NT2/D1 (cell line): ENCODE measurements at places on chromosomes 2 and 18.
A peak's percentile ranks its signal among the peaks of the same experiment; 100 is the strongest.

DNA sequence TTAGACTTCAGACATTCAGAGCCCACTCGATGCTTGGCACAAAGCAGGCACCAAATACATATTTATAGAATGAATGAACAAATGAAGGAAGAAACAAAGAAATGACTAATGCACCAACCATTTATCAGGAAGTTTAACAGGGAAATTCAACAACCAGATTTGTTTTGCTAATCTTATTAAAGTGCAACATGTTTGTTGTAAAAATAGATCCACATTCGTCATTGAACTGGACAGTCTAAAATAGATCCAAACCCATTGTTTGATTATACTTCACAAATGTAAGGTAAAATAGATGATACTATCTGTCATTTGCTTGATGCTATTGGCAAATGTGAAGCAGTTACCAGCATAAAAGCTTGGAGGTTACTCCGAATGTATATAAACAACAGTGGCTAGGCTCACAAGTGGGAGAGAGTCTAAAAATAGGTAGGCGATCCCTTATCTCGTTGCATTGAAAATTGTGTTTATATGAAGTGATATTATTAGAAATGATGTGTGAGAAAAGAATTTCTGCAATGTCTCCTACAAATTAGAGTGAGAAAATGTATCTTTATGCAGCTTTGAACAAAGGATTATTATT is 246.2 kb downstream of the NEDD4L start:
- no peak for DNase-seq

GRCh38 chr18:9578306-9578705 is 36.1 kb downstream of the PPP4R1 start:
- no peak for DNase-seq

GRCh38 chr2:128628206-128628605 is 309.5 kb upstream of the HS6ST1 start:
- no peak for DNase-seq

GRCh38 chr2:198337368-198337767 is 533.0 kb downstream of the PLCL1 start:
- peak; percentile 36 for DNase-seq

DNA sequence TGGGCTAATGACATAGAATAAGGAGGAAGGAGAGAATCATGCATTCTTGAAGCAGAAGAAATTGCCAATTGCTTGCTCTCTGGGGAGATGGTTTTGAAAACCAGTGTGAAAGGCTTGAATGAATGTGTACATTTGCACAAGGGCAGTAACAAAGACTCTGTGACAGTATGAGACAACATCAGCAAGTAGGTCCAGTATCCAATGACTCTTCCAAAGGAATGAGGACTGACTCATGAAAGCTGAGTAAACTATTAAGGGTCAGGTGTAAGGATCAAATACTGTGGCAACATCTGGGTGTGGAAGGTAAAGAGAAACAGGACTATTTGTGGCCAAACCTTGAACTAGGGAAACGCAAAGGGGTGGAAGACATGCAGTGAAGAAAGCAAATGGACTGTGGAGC is 886.0 kb upstream of the CHAC2 start:
- DNase-seq: no peak

DNA sequence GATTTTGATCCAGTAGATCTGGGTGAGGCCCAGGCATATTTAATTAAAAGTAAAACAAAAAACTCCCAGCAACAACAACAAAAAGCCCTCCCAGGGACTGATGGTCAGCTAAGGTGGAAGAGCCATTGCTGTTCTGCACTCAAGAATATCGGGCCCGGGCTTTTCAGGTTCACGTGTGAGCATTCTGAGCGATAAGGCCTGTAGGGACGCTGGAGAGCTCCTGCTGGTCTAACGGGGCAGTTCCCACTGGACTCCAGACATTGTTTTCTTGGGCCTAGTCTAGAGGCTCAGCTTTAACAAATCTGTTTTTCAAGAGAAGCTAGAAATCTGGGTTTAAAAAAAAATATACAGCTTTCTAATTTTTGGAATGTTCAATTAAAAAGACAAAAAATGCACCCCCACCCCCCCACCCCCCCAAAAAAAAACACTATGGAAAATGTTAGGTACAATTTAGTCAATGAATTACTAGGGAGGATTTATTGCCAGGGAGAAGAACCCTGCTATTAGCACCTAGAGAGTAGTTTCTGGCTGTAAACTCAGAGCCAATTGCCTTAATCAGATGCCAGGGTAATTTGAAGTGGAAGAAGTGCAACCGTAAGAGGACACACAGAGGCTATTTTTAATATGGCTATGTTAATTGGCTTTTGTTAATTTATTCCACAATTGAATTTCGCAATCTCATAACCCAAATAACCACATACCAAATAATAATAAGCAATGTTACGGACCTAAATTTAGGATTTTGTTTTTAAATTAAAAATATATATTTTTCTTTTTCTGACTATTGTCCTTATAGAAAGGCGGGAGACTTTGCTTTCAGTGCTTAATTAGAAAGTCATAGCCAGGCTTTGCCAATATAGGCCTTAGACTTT is 78.9 kb downstream of the MAP4K4 start:
- no peak for DNase-seq

- no peak for DNase-seq
Observed at GRCh38 chr2:130836501-130837174, at the start of gene ARHGEF4. ARHGEF4 (plus strand) TSS chr2:130836914; CDS start chr2:130836954, 40 bp downstream.

- DNase-seq: no peak
Observed at GRCh38 chr2:232772531-232772930, 3.8 kb downstream of the KCNJ13 start.

- no peak for DNase-seq
Observed at GRCh38 chr2:119246884-119247843, 23.5 kb downstream of the STEAP3 start.

- DNase-seq: no peak
Observed at GRCh38 chr2:197383825-197384224, 51.0 kb downstream of the SF3B1 start.

- no peak for DNase-seq
Observed at GRCh38 chr2:71254776-71255175, 27.9 kb upstream of the PAIP2B start.

- no peak for DNase-seq
Observed at GRCh38 chr18:57150828-57151227, 3.9 kb downstream of the BOD1L2 start.

GRCh38 chr2:6290217-6291015 is 575.3 kb downstream of the CMPK2 start:
- DNase-seq: no peak

DNA sequence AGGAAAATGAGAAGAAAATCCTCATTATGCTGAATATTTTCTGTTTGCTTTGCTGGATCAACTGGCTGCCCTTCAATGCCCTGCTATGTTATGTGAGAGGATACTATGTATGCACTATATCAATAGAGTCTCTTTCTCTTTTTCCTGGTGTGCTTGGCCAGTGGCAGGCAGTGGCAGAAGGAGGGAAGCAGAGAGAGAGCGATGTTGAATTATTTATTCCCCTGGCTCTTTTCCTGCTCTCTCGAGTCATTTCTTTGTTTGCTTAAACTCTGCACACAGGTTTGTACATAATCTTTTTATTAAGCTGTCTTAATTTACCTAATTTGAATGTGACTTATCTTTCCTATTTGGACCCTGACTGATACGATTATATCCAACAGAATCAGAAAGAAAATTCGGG is 1727.3 kb downstream of the SUCLG1 start:
- DNase-seq: no peak

- no peak for DNase-seq
Observed at GRCh38 chr2:42055573-42056514, 8.0 kb downstream of the PKDCC start.

GRCh38 chr2:85057226-85057962 is 75.8 kb upstream of the TCF7L1 start:
- DNase-seq: no peak

- no peak for DNase-seq
Observed at GRCh38 chr2:59745085-59745484, 808.4 kb downstream of the BCL11A start.

GRCh38 chr2:193228276-193228675 is 1033.5 kb upstream of the TMEFF2 start:
- no peak for DNase-seq

DNA sequence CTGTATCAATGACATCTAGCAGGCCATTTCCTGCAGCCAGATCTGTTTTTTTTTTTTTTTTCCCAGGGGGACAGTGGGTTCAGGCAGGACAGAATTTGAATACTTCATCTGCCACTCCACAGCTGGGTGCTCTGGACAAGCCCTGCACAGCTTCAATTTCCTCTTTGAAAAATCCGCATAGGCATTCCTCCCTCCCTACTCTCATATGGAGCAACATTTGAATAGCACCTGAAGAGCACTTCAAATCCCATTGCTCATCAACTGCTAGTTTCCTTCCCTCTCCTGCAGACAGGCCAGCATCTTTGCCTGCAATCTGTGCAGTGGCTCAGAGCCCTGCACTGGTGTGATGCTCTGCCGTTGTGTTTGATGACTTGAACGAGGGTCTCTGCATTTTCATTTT is 326.3 kb downstream of the TSN start:
- no peak for DNase-seq

DNA sequence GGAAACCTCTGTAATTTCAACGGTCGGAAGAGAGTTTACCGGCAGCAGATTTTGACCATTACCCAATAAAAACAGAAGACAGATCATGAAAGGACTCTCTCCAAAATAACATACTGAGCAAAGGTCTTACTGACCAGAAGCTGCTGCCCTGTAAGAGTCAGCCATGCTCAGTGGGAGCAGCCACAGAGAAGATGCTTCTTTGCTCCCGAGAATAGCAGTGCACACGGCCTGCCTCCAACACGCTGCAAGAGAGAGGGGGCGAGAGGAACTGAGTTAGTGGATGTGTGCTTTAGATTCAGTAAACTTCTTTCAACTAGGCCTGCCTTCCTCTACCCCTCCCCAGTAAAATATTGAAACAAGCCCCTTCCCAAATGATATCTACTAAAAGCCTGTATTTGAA is 103.7 kb downstream of the NCK2 start:
- no peak for DNase-seq

DNA sequence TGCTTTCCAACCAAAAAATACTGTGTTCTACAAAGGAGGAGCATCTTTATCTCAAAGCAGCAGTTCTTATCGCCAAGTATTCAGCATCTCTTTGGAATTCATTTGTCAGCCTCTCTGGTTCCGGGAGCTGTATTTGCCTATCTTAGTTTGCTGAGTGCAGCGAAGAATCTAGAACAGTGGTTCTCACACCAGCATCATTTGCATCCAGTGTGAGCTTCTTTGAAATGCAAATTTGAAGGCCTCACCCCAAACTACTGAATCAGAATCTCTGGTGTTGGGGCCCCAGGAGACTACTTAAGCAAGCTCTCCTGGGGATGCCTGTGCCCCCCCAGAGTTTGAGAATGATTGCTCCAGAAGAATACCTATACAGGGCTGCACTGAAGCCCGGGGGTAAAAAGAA is 1.5 kb upstream of the PTPN2 start:
- peak; percentile 65 for DNase-seq

DNA sequence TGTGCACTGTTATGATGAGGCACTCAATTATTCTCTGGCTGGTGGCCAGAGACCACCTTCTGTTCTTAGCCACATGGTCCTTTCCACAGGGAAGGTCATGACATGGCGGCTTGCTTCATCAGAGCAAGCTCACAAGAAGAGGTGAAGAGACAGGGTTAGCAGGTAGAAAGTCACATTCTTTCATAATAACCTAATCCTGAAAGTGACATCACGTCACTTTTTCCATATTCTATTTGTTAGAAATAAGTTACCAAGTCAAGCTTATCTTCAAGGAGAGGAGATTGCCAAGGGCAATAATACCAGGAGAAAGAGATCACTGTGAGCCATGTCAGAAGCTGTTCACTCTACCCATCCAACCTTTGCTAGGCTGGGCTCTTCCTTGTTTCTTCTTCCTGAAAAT is 139.4 kb downstream of the OSR1 start:
- DNase-seq: no peak

DNA sequence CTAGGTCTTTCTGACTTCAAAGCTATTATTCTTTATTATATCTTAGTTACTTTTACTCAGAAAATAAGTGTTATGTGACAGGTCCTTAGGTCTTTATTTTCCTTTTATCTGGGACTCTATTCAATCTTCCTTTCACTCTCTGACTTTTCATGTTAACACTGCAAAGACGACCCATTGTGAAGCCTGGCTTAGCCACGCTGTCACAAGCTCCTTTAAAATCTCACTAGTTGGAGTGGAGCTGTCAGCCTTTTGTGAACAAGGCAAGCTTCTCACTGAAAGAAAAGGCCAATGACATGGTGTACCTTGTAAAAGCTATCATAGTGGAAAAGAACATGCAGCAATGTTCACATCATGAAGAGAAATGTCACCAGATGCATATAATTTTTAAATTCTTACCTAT is 1130.7 kb upstream of the FAM98A start:
- no peak for DNase-seq

- DNase-seq: peak; percentile 42
Observed at GRCh38 chr18:23719634-23720201, 30.5 kb downstream of the LAMA3 start.

GRCh38 chr2:27042159-27042661 is 9.3 kb upstream of the AGBL5 start:
- no peak for DNase-seq

DNA sequence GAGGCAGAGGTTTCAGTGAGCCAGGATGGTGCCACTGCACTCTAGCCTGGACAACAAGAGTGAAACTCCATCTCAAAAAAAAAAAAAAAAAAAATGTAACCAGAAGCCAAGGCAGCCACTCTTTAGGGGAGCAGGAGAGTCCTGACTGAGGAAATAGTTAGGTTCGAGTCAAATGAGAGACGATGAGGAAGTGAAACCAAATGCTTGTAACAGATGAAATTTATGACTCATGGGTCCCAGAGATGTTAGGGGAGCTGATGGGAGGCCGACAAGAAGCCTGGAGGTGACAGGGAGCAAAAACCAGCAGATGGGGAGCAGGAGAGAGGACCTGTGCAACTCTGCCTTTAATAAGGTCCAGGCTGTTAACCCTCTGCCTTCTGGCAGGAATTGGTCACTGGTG is 756.1 kb upstream of the DDX18 start:
- DNase-seq: no peak

GRCh38 chr2:9639000-9639602 is 8.3 kb upstream of the YWHAQ start:
- no peak for DNase-seq

GRCh38 chr2:45681675-45682074 is 30.2 kb downstream of the PRKCE start:
- no peak for DNase-seq

- DNase-seq: no peak
Observed at GRCh38 chr2:96142217-96143113, 2.8 kb downstream of the DUSP2 start.

GRCh38 chr2:180472133-180472532 is 465.0 kb upstream of the CWC22 start:
- DNase-seq: no peak

DNA sequence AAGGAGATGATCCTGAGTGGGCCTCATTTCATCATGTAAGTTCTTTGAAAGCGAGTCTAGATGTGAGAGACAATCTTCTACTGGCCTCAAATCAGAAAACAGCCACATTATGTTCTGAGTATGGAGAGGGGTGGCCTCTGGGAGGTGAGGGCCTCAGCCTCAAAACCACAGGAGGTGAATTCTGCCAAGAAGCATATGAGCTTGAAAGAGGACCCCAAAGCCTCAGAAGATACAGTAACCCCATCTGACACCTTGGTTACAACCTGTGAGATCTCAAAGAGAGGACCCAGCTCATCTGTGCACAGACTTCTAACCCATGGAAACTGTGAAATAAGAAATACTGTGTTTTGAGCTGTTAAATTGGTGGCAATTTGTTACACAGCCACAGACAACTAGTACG is 200.1 kb downstream of the ARHGAP15 start:
- no peak for DNase-seq

- peak; percentile 28 for DNase-seq
Observed at GRCh38 chr2:155815851-155816250, 516.7 kb downstream of the NR4A2 start.
